ENCODE measurements at places on chromosomes 1 and 21.

GRCh38 chr1:43582162-43582566, 51.5 kb downstream of the PTPRF start:
- DNase-seq: no peak

DNA sequence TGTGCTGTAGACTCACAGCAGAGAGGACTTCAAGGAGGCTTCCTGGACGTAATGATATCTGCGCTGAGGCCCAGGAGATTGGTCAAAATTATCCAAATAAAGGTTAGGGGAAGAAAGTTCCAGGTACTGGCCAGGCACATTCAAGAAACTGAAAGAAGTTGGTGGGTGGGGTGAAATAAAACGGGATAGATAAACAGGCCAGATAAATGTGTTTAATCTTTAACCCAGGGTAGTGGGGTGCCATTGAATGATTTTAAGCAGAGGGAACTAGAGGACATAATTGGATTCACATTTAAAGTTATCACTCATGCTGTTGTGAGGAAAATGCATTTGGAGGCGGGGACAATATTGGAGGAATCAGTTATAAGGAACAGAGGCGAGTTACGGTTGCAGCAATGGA, 134.7 kb downstream of the NR5A2 start:
- no peak for DNase-seq

DNA sequence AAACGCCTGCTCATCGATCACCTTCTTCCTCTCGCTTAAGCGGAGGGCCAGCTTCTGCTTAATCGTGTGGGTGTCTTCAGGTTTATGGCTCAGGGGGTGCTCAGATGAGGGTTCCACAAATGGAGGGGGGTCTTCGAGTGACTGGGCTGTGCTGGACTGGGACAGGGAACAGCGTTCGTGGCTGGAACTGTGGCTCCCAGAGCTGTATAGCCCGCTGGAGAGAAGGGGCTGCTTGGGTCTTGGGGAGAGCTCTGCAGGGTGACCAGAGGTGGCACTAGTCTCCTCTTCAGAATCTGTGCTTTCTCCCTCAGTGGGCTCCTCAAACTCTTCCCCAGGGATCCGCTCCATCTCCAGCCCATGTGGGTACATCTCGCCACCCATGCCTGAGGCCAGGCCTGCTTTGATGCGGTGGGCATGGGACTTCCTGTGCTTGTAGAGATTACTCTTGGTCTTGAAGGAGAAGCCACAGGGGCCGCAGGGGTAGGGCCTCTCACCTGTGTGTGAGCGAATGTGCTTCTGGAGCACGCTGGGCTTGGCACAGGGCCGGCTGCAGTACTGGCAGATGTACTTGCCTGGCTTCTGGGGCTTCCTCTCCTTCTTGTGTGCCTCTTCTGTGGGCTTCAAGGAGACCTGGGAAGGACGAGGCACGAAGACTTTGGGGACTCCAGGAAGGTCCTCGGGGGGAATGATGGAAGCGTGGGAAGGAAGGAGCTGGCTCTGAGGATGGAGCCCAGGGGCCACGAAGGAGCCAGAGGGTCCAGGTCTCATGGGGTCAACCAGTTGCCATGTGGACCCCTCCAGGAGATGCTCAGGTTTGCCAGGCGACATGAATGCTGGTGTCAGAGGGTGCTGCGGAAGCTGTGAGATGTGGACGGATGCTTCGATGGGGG, 99.4 kb upstream of the EDN2 start:
- DNase-seq: no peak

- no peak for DNase-seq
Measured at GRCh38 chr1:53654216-53655210, 84.5 kb downstream of the GLIS1 start.

DNA sequence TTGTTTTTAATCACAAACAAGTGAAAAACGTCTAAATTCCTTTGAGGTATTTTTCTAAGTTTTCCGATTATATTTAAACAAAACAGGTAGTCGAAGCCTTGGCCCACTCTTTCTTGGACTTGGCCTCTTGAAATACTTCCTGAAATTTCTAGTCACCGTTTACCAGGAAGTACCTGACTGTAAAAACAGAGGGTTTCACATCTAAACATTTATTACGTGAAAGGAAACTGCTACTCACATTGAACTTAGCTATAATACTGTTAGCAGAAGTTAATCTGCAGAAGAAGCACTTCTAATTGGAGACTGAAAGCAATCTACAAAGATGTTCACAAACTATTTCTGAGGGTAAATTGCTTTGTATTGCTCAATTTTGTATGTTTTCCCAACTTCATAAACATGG, 526.0 kb upstream of the ADGRL4 start:
- no peak for DNase-seq

DNA sequence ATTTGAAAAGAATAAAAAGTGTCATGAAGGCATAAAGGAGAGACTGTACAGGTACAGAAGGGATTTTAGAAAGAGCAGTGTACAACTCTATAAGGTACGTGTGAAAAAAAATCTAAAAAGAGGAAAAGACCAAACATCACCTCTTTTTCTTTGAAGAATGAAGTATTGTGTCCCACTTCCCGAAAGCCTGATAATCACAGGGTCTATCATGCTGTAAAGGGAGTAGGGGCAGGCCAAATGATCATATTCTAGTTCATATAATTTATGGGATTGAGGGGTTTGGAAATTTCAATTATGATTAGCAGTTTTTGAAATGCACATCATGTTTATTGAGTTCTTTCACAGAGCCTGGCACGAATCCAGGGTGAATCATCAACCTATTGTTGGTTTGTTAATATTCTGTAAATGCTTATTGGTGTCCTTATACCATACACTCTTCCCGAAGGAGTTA, 910 bp upstream of the RERE start:
- no peak for DNase-seq

GRCh38 chr1:12549460-12550349, 68.3 kb downstream of the DHRS3 start:
- no peak for DNase-seq

- no peak for DNase-seq
Measured at GRCh38 chr21:37463083-37463801, 96.7 kb downstream of the DYRK1A start.

GRCh38 chr1:90708236-90708786, 8.8 kb downstream of the BARHL2 start:
- DNase-seq: no peak

DNA sequence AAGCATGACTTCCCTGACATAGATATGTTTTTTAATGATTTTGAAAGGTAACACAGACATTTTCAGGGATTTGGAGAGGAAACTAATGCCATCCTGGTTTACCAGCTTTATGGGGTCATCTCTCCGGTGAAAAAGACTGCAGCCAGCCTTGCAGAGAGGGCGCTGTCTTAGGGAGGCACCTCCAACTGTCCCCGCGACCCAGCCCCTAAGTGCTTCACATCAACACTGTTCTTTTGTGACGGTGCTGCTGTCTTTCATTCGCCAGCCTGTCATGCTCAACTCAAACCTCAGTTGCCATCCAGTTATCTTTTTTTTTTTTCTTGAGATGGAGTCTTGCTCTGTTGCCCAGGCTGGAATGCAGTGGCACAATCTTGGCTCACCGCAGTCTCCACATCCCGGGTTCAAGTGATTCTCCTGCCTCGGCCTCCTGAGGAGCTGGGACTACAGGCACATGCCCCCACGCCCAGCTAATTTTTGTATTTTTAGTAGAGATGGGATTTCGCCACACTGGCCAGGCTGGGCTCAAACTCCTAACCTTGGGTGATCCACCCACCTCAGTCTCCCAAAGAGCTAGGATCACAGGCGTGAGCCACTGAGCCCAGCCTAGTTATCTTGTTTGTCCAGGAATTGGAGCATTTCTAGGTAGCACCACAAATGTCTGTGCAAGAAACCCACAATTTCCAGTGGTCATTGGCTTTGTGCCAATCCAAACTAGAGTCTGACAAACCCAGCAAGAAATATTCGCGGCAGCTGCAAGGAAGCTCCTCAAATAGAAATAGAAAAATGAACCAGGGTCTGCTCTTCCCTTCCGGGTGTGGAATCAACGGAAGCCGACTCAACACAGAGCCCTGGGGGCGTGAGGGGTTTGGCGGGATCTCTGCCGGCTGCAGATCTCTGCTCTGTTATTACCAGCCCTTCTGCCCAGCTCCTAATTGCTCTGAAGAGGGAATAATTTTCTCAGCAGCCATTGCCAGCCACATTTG, 24.2 kb downstream of the PDE9A start:
- peak; percentile 99 for DNase-seq

GRCh38 chr1:241518476-241519307, 863 bp downstream of the FH start:
- no peak for DNase-seq

DNA sequence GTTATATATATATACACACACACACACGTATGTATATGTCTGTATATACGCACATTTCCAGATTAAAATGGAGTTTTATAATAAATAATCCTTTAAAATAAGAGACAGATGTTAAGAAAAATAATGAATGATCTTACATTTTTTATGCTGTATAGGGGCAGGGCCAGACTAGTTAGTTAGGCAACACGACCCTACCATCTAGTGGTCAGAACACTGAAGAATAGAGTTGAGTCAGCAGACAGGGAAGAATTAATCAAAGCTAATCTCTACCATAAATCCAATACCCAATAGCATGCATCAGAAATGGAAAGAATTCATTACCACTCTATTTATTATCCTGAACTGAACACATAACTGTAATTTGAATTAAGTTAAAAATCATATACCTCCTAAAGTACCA, 156.7 kb downstream of the BRINP3 start:
- DNase-seq: no peak

- no peak for DNase-seq
Measured at GRCh38 chr1:244242446-244242845, 191.4 kb downstream of the ZBTB18 start.

- DNase-seq: no peak
Measured at GRCh38 chr1:39109644-39110043, 83.5 kb downstream of the NDUFS5 start.

DNA sequence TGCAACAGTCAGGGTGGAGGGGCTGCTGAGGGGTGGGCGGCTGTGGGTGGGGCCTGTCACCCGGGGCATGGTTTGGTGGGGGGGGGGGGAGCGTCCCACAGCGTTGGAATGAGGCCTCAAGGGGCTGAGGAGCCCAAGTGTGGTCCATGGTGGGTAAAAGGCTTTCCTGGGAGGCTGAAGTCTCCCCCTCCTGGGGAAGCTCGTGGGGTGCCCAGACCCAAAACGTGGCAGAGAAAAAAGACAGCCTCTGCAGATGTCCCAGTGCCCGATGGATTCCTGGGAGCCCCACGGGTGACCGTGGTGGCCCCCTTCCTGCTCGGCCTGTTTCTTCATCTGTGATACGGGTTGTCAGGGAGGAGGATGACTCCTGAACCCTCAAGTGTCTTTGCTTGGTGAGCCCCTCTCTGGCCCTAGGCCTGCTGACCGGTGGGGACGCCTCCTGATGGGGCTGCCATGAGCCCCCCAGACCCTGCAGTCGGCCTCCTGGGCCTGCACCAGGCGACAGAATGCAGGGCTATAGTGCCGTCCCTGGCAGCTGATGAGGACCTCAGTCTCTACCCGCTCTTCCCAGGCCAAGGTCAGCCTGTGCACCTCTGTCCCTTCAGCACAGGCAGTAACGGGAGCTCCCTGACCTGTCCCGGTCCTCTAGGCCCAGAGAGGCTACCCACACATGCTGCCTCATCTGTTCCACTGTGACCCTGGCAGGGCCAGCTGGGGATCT, 1.1 kb downstream of the OBSCN start:
- DNase-seq: no peak

DNA sequence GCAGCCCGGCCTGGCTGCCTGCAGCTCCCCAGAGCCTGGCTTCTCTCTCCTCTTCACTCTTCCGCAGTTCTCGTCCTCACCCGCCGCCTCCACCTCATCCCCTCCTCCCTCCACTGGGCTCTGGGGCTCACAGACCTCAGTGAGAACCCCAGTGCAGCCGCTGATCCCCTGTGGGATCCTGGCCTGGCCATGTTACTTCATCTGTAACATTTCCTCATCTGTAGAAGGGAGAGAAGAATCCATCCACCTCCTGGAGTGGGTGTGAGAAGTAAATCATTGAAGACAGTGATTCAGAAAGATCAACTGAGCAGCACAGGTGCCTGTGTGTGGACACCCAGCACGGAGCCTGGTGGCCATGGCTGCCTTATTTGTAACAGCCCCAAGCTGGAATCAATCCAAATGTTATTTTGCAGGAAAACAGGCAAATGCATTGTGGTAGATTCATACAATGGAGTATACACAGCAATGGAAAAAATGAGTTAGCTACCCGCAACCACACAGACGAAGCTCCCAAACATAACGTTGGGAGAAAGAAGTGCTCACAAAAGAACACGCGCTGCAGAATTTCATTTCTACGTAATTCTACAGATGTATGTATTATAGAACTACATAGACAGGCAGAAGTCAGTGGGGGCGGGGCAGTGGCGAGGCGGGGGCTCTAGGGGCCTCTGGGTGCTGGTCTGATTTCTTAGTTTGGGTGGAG, 8.7 kb downstream of the LAPTM5 start:
- DNase-seq: no peak

- no peak for DNase-seq
Measured at GRCh38 chr21:29074007-29074376, 544 bp upstream of the CCT8 start.

- peak; percentile 47 for DNase-seq
Measured at GRCh38 chr1:35718492-35719336, at the start of gene C1orf216. C1orf216 (minus strand) TSS chr1:35718884; CDS start chr1:35716321, 2,563 bp downstream.

- DNase-seq: no peak
Measured at GRCh38 chr1:241810769-241811405, 37.1 kb upstream of the EXO1 start.

DNA sequence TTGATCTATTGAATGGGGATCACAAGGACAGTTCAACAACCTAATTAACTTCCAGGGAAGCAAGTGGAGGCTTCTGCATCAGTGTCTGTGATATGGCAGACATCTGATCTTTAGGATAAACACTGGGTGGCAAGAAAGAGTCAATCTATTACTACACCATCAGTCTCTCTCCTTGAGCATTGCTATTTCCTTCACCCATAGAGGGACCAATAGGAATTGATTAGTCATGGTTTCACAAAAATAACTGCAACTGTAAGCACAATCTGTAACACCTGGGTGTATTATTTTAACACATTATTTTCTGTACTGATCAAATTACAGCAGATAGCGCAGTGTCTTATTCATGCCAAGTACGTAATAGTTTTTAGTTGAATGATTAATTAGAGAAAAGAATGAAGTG, 50.3 kb downstream of the USP24 start:
- no peak for DNase-seq

- no peak for DNase-seq
Measured at GRCh38 chr1:54800041-54800898, 853 bp downstream of the TTC22 start.

- DNase-seq: no peak
Measured at GRCh38 chr21:41640748-41641509, 125.9 kb downstream of the RIPK4 start.

GRCh38 chr1:208238710-208239472, 5.3 kb downstream of the PLXNA2 start:
- no peak for DNase-seq
